ENCODE measurements at places on chromosomes 6 and 20.

DNA sequence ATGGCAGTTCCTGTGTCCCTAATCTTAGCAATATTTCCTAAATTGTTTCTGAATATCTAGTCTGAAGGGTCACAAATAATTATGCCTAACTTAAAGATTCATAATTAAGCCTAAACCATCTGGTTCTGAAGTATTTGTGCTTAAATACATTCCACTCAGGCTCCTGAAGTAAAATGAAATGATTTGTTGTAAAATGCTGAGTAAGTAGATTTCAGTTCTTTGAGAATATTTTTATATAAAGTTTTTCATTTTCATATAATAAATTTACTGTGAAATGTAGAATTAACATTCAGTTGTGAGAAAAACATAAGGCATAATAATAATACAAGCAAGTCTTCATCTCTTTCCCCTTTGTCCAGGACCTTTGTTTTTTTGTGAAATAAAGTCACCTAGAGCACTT lies 330.6 kb upstream of the IMPG1 start:
- no peak for DNase-seq

- no peak for DNase-seq
Measured at GRCh38 chr6:148521586-148521985, 178.9 kb downstream of the SASH1 start.

GRCh38 chr20:24598346-24598745 lies 128.9 kb downstream of the SYNDIG1 start:
- DNase-seq = no peak

- DNase-seq = no peak
Measured at GRCh38 chr6:24982231-24982630, 46.5 kb upstream of the RIPOR2 start.

DNA sequence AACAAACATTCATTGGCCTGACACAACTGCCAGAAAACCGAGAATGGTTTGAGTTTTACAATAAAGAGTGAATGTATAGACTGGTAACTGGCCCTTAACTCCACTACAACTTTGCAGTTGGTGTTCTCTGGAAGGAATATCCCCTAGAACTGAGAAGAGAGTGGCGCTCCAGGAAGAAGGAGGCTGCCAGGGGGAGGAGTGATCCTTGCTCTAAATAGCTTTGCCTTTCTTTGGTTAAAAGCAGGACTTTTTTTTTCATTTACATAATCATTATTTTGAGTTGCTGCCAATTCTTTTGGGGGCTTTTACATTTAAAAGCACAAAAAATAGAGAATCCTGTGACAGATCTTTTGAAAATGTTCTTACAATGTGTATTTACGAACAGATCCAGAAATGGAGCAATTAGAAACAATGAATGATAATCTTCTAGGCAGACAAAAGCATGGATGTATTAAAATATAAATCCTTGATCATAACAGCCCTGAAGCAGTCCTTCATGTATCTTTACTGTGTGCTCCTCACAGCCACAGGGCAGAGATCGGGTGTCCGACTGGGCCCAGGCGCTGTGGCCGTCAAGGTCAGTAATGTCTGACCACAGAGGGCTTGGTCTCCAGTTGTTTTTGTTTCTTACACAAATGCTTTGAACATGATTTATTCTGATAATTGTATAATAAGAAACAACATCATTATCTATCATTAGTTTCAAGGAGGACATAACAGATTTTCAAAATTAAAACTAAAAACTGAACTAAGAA lies 612.2 kb downstream of the HDGFL1 start:
- no peak for DNase-seq

- DNase-seq = no peak
Measured at GRCh38 chr20:41006936-41007474, 21.6 kb upstream of the TOP1 start.

Data from CD4-positive, alpha-beta T cell treated with Interleukin-4 for 1 hour (primary cell).